ENCODE measurements at places on chromosomes 11 and 22.
A peak's percentile ranks its signal among the peaks of the same experiment; 100 is the strongest.

GRCh38 chr11:27468209-27468994 lies 4.2 kb downstream of the LGR4 start:
- DNase-seq, result no peak

DNA sequence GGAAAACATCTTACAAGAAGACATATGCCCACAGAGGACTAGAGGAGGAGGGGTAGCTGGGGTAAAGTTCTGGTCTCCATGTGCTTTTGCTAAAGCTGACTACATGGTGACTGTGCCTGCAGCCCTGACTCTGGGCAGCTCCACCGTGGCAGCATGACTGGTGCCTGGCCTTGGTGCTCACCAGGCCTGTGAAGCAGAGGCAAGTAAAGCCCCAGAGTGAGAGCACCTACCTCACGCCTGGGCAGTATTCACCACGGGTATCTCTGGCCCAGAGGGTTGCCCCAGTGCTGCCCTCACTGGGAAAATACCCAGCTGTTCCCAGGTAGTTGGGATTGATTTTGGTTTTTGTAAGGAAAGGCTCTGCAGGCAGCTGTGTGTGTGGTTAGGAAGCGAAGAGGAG lies 78.3 kb downstream of the CTTN start:
- DNase-seq, result no peak

GRCh38 chr11:112878033-112878601 lies 83.1 kb upstream of the NCAM1 start:
- no peak for DNase-seq

GRCh38 chr11:123158033-123159003 lies 36.7 kb downstream of the CLMP start:
- DNase-seq, result no peak

GRCh38 chr11:64259533-64260067 lies 8.3 kb downstream of the PLCB3 start:
- no peak for DNase-seq

DNA sequence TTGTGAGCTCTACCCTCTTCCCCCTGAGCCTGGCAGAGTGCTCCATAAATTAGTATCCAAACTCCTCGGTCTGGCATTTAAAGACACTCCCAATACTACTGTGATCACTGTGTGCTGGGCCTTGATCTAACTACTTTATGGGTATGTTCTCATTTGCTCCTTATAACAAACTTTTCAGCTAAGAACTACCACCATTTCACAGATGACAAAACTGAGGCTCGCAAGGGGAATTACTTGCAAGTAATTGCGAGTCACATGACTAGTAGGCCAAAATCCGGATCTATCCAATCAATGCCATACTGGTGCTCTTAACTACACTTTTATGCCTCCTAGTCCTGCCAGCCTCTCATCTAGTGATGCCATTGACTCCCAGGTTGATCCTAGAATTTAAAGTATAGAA lies 3.6 kb downstream of the THOC5 start:
- no peak for DNase-seq

GRCh38 chr11:69048031-69048693 lies 570 bp upstream of the TPCN2 start:
- no peak for DNase-seq

- no peak for DNase-seq
Measured at GRCh38 chr22:23828800-23829680, 9.8 kb downstream of the DERL3 start.

GRCh38 chr11:45396394-45396793 lies 110.3 kb upstream of the SYT13 start:
- no peak for DNase-seq

DNA sequence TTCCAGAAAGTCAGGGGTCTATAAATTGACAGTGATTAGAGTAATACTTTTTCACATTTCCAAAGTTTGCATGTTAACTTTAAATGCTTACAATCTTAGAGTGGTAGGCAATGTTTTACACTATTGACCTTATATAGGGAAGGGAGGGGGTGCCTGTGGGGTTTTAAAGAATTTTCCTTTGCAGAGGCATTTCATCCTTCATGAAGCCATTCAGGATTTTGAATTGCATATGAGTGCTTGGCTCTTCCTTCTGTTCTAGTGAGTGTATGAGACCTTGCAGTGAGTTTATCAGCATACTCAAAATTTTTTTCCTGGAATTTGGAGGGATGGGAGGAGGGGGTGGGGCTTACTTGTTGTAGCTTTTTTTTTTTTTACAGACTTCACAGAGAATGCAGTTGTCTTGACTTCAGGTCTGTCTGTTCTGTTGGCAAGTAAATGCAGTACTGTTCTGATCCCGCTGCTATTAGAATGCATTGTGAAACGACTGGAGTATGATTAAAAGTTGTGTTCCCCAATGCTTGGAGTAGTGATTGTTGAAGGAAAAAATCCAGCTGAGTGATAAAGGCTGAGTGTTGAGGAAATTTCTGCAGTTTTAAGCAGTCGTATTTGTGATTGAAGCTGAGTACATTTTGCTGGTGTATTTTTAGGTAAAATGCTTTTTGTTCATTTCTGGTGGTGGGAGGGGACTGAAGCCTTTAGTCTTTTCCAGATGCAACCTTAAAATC lies 5.3 kb downstream of the MALAT1 start:
- DNase-seq, result peak; percentile 26

DNA sequence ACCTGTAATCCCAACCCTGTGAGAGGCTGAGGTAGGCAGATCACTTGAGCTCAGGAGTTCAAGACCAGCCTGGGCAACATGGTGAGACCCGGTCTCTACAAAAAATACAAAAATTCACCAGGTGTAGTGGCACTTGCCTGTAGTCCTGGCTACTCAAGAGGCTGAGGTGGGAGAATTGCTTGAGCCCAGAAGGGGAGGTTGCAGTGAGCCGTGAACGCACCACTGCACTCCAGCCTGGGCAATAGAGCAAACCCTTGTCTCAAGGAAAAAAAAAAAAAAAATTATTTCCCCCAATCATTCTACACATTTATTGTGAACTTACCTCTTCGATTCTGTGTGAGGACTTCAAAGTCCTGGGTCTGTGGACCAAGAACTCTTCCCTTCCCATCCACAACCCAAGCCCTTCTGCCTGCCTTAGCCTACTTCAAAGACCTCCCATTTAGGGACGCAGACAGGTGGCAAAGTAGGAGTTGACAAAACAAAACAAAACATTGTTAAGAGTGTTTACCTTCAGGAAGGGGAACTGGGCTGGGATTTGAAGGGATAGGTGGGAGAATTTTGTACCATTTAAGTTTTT lies 3.8 kb upstream of the WEE1 start:
- DNase-seq, result no peak

DNA sequence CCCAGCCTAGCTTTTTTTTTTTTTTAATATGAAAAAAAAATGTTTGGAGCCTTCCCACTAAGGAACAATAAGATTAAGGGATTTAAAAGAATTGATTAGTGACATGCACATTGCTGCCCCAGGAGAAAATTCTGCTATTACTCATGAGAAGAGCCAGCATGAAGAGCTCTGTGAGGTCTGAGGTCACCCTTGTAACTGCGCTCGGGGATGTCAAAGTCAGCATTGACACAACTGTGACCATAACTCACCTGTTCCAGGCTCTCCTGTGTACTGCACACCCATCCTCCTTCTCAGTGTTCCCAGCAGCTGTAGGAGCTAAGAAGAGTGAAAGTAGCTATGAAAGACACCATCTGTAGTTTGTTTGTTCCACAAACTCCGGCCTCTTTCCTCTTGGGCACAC lies 109.8 kb upstream of the FGF3 start:
- no peak for DNase-seq

- DNase-seq, result no peak
Measured at GRCh38 chr22:45207981-45208664, 32.6 kb downstream of the KIAA0930 start.

DNA sequence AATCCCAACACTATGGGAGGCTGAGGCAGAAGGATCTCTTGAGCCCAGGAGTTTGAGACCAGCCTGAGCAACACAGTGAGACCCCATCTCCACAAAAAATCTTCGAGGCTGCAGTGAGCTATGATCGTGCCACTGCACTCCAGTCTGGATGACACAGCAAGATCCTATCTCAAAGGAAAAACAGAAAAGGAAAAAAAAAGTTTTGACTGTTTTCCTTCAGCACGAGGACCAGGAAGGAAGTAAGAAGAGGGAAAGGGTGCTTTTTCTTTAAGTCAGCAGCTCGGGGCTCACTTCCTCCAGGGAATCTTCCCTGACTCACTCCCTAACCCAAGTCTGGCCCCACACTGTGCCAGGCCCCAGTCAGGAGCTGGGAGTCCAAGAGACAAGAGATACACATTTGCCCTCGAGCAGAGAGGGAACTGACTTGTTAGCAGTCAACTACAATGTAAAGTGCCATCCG lies 14.2 kb downstream of the ARRB1 start:
- no peak for DNase-seq

GRCh38 chr22:22520020-22520656 lies at the start of gene ZNF280A:
Gene ZNF280A, minus strand, starts transcription at chr22:22520270. Its CDS starts 4,640 bp downstream, at chr22:22515630.
- no peak for DNase-seq

DNA sequence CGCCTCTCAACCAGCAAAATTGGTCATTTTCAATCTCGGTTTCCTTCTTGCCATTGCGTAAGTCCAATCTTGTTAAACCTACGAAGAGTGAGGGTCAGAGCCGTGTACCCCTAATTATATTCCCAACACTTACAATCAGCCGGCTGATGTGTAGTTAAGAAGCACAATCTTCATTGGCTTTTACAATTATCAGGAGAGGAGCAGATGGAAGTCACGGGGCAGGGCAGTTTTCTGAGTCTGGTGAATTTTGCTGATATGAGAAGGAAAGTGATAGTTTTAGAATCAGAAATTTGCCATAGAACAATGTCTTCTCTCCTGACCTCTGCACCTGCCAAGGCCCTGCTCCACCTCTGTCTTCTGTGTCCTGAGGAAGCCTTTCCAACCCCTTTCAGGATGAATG lies 35.0 kb upstream of the ATXN10 start:
- DNase-seq, result no peak

DNA sequence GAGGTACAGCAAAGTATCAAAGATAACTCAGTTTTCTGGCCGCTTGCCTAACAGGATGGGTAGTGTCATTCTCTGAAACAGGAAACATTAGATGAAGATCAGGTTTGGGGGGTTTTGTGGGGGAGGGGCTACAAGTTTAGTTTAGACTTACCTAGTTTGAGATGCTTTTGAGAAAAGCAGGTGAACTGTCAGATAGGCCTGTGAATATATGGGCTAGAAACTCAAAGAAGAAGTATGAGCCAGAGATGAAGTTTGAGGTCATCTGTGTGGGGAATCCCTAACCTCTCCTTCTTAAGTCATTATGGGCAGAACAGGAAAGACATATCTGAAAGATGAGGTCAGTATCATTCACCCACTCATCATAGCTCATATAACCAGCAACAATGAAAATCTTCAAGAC lies 11.9 kb downstream of the HOATZ start:
- DNase-seq, result no peak

- DNase-seq, result no peak
Measured at GRCh38 chr11:47983464-47984397, 3.4 kb downstream of the PTPRJ start.

All from CD4-positive, alpha-beta T cell treated with Interleukin-12 subunit alpha and Interleukin-12 subunit beta, for 1 hour (primary cell).